ENCODE measurements at places on chromosomes 5 and 9. TPM values are rescaled to one million over a fixed set of nuclear protein-coding genes. Genes with fewer than 3 reads are reported as not detected.

The FAM78A gene
- total RNA-seq = 23.0 TPM

The WDR38 gene
- 0.04 TPM for total RNA-seq

The CATSPER3 gene
- 0.31 TPM for total RNA-seq

The SHC3 gene
- total RNA-seq = 0.53 TPM

Measured in muscle of leg (tissue), 16 donors.